ENCODE measurements at places on chromosomes 16 and 17. TPM values are rescaled to one million over a fixed set of nuclear protein-coding genes. Genes with fewer than 3 reads are reported as not detected.

GRCh38 chr16:49833085-49833484, 22.8 kb downstream of the ZNF423 start:
- DNase-seq: no peak
- H3K4me1 ChIP-seq: no peaks in the 10 kb centered on the region
- no peaks in the 10 kb centered on the region for H3K36me3 ChIP-seq
- no peak overlapping the region for H3K4me3 ChIP-seq
- H3K27ac ChIP-seq: no peak overlapping the region
- H3K27me3 ChIP-seq: peaks cover 13% of the 10 kb centered on the region

- H3K4me1 ChIP-seq: peaks cover 4% of the 10 kb centered on the region
- no peak overlapping the region for H3K27ac ChIP-seq
- no peak for DNase-seq
Measured at GRCh38 chr16:15542734-15543347, 100.1 kb downstream of the MARF1 start.

- no peak overlapping the region for H3K27ac ChIP-seq
- no peaks in the 10 kb centered on the region for H3K27me3 ChIP-seq
- no peaks in the 10 kb centered on the region for H3K4me1 ChIP-seq
- DNase-seq: no peak
Measured at GRCh38 chr16:9921997-9922396, 260.2 kb downstream of the GRIN2A start.

- no peaks in the 10 kb centered on the region for H3K27me3 ChIP-seq
- no peak overlapping the region for H3K4me3 ChIP-seq
Measured at GRCh38 chr17:58370716-58371115, 18.7 kb upstream of the SUPT4H1 start.

DNA sequence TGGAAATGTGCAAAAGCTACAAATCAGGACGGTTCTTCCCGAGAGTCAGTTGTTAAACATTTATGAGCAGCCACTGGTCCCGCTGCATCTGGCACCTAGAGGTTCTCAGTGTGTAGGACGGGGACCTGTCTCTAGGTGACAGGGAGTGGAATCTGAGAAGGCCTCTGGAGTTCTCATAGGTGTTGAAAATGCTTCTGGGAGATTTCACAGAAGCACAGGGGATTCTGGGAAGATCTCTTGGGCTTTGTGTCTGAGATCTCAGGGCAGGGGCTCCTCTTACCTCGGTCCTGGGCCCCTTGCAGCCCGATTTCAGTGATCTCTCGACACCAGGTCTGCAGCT, 8.9 kb downstream of the ALOX15 start:
- H3K36me3 ChIP-seq: no peaks in the 10 kb centered on the region
- H3K4me3 ChIP-seq: no peak overlapping the region
- peaks cover 9% of the 10 kb centered on the region for H3K4me1 ChIP-seq

GRCh38 chr17:37598145-37598544, 11.1 kb downstream of the SYNRG start:
- H3K27me3 ChIP-seq: no peaks in the 10 kb centered on the region
- peaks cover 34% of the 10 kb centered on the region for H3K4me1 ChIP-seq
- no peak overlapping the region for H3K4me3 ChIP-seq

ARHGDIG gene
- not detected for total RNA-seq

GRCh38 chr16:57614944-57615343, 13.5 kb upstream of the ADGRG1 start:
- H3K27me3 ChIP-seq: no peaks in the 10 kb centered on the region
- peak overlapping the region; percentile 64 for H3K27ac ChIP-seq
- H3K4me3 ChIP-seq: no peak overlapping the region
- peaks cover 36% of the 10 kb centered on the region for H3K4me1 ChIP-seq
- H3K36me3 ChIP-seq: no peaks in the 10 kb centered on the region
- no peak for DNase-seq

DNA sequence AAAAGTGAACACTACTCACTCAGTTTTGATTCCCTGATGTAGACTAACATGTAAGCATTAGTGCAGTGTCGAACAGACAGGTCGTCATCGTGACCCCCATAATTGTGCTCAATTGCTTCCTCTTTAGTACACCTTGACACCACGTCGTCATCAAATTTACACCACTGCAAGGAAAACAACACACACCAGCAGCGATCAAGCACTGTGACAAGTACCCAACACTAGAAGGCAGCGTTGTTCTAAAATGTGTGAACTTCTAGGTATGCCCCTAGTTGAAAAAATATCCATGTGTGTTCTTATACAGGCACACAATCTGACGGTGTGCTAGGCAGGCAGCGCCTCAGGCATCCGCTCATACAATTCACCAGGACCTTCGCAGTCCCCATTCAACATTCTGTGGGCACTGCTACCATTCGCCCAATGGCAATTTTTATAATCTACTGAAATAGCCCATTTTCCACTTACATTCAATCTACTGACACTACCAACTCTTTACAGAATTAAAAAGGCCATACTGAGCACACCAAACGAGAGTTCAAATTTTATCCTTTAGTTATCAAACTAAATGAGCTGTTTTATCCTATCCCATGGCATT, 23.1 kb downstream of the LITAFD start:
- peaks cover 18% of the 10 kb centered on the region for H3K4me1 ChIP-seq
- H3K4me3 ChIP-seq: no peak overlapping the region
- no peak for DNase-seq

CCL3 gene
- 981 TPM for total RNA-seq

ARL5C gene
- not detected for total RNA-seq

DNA sequence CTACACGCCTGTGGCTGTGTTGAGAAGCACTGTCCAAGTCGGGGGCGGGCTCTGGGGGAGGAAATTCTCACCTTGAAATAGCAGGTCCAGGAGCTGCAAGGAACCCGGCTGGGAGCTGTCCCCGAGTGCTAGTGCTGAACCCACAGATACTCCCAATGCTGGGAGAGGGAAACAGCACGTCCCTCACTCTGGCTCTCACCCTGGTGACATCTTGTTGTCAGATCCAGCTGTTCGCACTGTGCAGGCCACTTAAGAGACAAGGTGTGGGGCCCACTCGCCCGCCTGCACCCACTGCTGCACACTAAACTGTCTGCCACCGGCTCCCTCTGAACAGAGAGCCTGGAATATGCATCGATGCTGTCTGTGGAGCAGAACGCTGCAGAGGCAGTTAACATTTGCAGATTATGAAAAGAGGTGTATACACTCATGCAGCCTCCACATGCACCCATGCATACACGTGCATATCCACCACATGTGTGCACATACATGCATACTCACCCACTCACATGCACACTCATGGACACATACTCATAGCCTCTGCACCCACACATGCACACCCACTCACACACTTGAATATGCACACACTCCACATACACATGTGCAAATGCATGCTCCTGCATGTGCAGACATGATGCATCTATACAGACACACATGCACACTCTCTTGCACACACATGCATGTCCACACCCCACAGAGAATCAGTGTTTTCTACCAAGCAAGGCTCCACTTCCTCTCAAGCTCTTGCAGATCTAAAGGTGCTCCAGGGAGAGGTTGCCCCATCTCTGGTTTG, 42.0 kb downstream of the MGAT5B start:
- H3K27me3 ChIP-seq: peaks cover 2% of the 10 kb centered on the region
- no peaks in the 10 kb centered on the region for H3K36me3 ChIP-seq
- no peak overlapping the region for H3K4me3 ChIP-seq
- H3K4me1 ChIP-seq: no peaks in the 10 kb centered on the region
- peak; percentile 58 for DNase-seq

NPW gene
- 1.3 TPM for total RNA-seq

- peaks cover 45% of the 10 kb centered on the region for H3K4me1 ChIP-seq
- no peaks in the 10 kb centered on the region for H3K27me3 ChIP-seq
- DNase-seq: peak; percentile 91
- peak overlapping the region; percentile 62 for H3K4me3 ChIP-seq
Measured at GRCh38 chr17:76515274-76515949, 14.2 kb upstream of the RHBDF2 start.

DNA sequence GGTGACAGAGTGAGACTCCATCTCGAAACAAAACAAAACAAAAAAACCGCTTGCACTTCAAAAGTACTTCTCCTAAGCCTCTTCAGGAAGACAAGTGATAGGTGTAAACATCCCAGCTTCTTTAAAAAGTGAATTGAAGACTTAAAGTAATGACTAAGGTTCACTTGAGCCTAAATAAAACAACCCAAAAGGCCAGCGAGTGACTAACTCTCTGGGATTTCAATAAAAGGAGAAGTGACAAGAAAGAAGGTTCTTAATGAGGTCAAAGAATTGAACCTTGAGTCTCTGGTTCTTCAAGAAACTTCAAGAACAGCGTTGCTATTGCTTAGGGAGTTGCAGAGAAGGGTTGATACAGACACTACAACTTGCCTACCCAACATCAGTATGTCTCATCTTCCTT, 42.2 kb downstream of the STX8 start:
- H3K27ac ChIP-seq: no peak overlapping the region
- H3K27me3 ChIP-seq: no peaks in the 10 kb centered on the region
- H3K4me3 ChIP-seq: no peak overlapping the region
- peaks cover 13% of the 10 kb centered on the region for H3K4me1 ChIP-seq

CLDN9 gene
- total RNA-seq: not detected

OTOA gene
- total RNA-seq: not detected

CD300E gene
- total RNA-seq: not detected

GRCh38 chr16:82263521-82264143, 93.6 kb upstream of the MPHOSPH6 start:
- H3K4me3 ChIP-seq: no peak overlapping the region
- DNase-seq: peak; percentile 60
- no peak overlapping the region for H3K27ac ChIP-seq
- H3K36me3 ChIP-seq: no peaks in the 10 kb centered on the region
- H3K27me3 ChIP-seq: peaks cover 11% of the 10 kb centered on the region
- no peaks in the 10 kb centered on the region for H3K4me1 ChIP-seq

DNA sequence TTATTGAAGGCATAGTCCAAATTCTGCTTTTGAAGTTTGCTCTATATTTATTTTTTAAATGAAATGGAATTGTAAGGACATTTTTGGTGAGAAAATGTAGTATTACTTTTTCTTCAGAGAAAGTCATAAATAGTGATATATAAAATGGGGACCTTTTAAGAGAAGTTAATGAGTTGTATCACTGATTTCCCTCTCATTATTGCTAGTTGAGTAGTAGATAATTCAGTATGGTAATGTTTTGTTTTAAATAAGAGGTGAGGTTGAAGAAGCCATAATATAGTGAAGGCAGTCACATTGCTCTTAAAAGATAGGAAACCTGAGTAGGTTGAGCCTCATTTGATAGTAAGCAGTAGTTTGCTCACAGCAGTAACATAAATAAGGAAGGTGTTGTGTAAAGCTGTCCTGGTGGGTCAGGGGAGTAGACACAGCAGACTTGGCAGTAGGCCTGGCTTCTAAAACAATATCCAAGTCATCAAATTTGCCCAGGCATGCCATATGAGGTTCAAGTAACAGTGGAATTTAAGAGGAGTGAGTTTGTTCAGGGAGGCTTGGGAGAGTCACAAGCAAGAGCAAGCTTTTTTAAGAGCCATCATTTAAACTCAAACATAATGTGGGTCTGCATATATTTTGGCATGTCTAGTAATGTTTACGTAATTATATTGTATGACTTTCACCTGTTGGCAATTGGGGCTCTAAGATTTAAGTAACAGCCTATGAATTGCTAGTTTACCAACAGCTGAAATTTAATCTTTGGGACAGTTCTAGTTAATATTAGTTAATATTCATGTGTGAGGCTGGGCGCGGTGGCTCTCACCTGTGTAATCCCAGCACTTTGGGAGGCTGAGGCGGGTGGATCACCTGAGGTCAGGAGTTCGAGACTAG, 6.5 kb downstream of the NFATC3 start:
- peaks cover 71% of the 10 kb centered on the region for H3K4me1 ChIP-seq
- DNase-seq: no peak
- H3K36me3 ChIP-seq: peaks cover 4% of the 10 kb centered on the region
- no peaks in the 10 kb centered on the region for H3K27me3 ChIP-seq

KRTAP4-9 gene
- total RNA-seq: not detected

DNA sequence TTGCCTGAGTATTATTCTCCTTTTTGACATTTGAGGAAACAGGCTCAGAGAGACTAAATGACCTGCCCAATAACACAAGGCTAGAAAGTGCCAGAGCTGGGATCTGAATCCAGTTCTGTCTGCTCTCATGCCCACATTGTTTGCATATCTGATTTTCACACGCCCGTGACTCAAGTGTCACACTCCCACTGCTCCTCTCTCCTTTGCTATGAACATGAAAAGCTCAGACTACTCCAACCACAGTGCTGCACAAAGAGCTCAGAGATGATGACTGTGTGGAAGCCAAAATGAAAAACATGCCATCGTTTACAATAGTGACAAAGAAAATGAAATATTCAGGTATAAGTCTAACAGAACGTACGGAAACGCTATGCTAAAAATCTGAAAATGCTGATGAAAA, 107.9 kb downstream of the SMG6 start:
- H3K27me3 ChIP-seq: no peaks in the 10 kb centered on the region
- H3K4me3 ChIP-seq: no peak overlapping the region
- DNase-seq: peak; percentile 83
- H3K27ac ChIP-seq: peak overlapping the region; percentile 41

DNA sequence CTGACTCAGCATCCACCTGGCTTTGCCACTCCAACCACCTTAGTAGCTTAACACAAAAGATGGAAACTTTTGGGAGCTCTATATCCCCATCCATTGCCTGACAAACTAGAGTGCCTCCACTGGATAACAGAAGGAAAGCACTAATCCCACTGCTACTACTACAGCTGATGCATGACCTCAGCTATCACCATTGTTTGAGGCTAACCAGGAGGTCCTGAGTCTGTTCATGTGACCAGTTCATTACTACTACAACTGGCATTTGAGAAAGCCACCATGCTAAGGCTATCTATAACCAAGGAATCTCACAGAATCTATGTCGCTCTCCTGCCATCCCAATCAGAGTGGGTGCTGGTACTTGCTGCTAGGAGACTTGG, 604.3 kb upstream of the CA10 start:
- no peak overlapping the region for H3K27ac ChIP-seq
- no peaks in the 10 kb centered on the region for H3K36me3 ChIP-seq
- H3K4me3 ChIP-seq: no peak overlapping the region
- no peaks in the 10 kb centered on the region for H3K27me3 ChIP-seq
- no peaks in the 10 kb centered on the region for H3K4me1 ChIP-seq

- H3K4me1 ChIP-seq: peaks cover 4% of the 10 kb centered on the region
- H3K36me3 ChIP-seq: no peaks in the 10 kb centered on the region
- H3K27me3 ChIP-seq: peaks cover 11% of the 10 kb centered on the region
- no peak for DNase-seq
- H3K27ac ChIP-seq: no peak overlapping the region
- H3K4me3 ChIP-seq: no peak overlapping the region
Measured at GRCh38 chr17:57215317-57215716, 41.0 kb upstream of the MSI2 start.

GRCh38 chr17:40778461-40778860, 3.9 kb downstream of the KRT27 start:
- no peaks in the 10 kb centered on the region for H3K36me3 ChIP-seq
- H3K4me3 ChIP-seq: no peak overlapping the region
- no peaks in the 10 kb centered on the region for H3K4me1 ChIP-seq
- H3K27ac ChIP-seq: no peak overlapping the region
- peaks cover 39% of the 10 kb centered on the region for H3K27me3 ChIP-seq

INCA1 gene
- total RNA-seq: not detected

- H3K27me3 ChIP-seq: no peaks in the 10 kb centered on the region
- H3K4me1 ChIP-seq: no peaks in the 10 kb centered on the region
- H3K4me3 ChIP-seq: no peak overlapping the region
- no peak overlapping the region for H3K27ac ChIP-seq
Measured at GRCh38 chr16:9787717-9788116, 394.5 kb downstream of the GRIN2A start.

Data from activated CD4-positive, alpha-beta memory T cell treated with anti-CD3 and anti-CD28 coated beads for 36 hours (primary cell).